ELR (cell line): ENCODE measurements at places on chromosomes 16 and 17.

- DNase-seq: no peak
Measured at GRCh38 chr16:18062713-18063112, 273.8 kb downstream of the NPIPA8 start.

DNA sequence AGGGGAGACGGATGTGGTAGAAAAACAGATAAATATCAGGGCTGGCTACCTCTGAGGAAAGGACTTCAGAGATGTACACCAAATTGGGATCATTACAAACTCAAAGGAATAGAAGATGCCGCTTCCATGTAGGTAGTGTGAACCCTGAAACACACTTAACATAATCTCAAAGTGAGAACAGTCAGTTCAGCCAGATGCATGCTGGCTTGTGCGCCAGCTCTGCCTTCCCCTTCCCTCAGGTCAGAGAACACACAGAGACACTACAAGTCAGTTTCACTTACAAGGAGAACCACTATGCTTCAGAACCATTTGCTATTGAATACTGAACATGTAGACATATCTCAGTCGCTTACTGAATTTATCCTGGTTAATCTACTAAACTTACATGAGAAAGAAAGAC, 176.0 kb upstream of the AXIN2 start:
- no peak for DNase-seq

- no peak for DNase-seq
Measured at GRCh38 chr16:66277311-66278070, 89.0 kb upstream of the CDH5 start.

GRCh38 chr16:75267631-75268264, 16.3 kb upstream of the BCAR1 start:
- DNase-seq: peak; percentile 87

DNA sequence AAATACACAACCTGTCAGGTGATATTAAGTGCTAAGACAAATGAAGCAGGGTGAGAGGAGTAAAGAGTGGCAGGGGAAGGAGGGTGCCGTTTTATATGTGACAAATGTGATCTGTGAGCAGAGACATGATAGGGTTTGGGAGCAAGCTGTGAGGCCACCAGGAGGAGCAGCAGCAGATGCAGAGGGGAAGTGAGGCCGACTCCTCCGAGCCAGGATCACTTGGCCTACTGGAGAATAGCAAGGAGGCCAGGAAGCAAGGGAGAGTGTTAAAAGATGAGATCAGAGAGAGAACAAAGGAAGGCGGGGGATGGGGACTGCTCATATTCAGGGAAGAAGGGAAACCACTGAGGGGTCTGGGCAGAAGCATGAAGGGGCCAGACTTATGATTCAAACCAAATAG, 129.4 kb downstream of the TANGO6 start:
- DNase-seq: peak; percentile 80

- DNase-seq: peak; percentile 58
Measured at GRCh38 chr16:56793492-56793891, 63.6 kb downstream of the NUP93 start.

GRCh38 chr17:57747221-57748017, 2.3 kb upstream of the CCDC182 start:
- peak; percentile 76 for DNase-seq

GRCh38 chr16:77785373-77785764, 3.0 kb upstream of the VAT1L start:
- DNase-seq: no peak

DNA sequence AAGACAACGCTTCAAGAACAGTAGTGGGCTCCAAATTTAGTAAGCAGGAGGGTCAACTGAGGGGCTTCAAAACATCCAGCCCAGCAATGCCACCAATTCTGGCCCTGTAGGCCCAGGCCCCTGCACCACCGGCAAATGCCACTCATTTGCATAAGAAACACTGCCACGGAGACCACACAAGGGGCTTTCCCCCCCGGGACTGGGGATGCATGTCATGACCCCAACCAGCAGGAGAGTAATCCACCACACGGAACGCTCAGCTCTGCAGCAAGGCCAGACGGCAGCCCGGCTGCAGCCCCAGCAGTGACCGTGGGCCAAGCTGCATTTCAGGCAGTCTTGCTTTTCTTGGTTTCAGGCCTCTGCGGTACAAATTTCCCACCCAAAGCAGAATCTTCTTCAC, 14.1 kb downstream of the TMEM11 start:
- DNase-seq: no peak

GRCh38 chr17:37570527-37571093, 38.6 kb downstream of the SYNRG start:
- peak; percentile 91 for DNase-seq

- peak; percentile 78 for DNase-seq
Measured at GRCh38 chr16:69166221-69166833, 20.6 kb upstream of the SNTB2 start.

DNA sequence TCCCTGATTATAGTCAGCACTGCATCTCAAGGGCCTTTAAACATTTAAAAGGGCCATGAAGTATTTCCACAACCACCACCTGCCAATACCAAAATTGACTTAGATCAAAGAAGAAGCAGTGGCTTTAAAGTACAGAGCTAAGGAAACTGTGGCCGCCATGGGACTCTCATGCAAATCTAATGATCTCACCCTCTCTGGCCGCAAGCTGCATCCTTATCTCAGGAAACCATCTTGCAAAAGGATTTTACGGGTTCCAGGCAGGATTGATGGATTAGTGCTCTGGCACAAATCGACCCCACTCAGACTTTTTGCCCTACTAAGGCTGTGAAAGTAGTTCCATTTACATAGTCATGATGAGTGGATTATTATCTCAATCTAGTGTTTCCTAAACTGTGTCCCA, 22.6 kb downstream of the CDRT4 start:
- DNase-seq: peak; percentile 72

DNA sequence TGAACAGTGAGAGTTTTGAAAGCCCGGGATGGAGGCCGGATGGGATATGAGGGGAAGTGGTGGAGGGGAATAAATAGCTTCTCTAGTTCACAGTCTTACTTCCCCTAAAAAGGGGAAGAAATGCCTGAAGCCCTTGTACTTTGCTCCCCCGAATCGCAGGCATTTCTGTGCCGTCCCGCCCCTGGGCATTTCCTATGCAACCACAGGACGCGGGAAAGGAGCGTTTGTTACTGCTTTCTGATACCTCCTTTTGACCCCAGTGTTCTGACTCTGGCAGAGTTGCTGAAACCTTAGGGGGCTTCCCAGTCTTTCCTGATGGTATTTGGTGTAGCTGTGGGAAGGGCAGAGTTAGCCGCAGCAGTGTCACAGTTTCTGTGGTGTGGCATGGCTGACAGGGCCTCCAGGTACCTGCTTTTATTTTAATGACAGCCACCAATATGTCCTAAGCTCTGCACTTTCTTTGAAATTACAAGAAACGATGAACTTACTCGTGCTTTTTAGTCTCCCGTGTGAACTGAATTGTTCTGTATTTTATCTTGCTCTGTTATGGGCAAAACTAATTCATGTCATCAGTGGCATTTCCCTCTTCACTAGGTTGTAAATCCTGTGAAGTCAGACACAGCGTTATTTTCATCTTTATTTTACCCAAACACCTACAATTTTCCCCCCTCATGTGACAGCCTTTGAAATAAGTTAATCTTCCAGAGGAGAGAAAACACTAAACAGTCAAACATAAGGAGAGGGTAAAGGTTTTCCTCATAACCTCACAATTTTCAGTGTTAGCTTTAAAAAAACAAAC, 27.1 kb downstream of the USP10 start:
- peak; percentile 19 for DNase-seq

- DNase-seq: no peak
Measured at GRCh38 chr17:65536573-65537342, 24.7 kb downstream of the AXIN2 start.
